ENCODE measurements at places on chromosomes 6 and 20.

DNA sequence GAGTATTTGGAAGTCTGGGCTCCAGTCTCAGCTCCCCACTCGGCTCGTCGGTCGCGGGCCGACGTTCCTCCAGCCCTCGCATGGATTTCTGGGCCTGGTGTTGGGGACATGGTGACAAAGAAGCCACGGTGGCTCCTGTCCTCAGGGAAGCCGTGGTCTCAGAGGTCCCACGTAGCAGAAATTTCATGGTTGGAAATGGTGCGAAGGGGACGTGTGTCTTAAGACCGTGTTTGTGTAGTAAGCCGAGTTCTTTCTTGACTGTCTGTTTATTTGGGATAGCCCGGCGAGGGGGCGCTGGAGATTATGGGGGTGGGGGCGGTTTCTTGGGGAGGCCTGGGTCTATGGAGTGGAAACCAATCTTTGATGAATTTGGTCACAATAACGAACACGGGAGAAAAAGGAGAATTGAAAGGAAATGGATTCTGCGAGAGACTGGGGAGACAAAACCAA, 23.5 kb upstream of the MAP3K7 start:
- DNase-seq, result no peak

GRCh38 chr6:34015586-34015985, 130.3 kb downstream of the GRM4 start:
- DNase-seq, result no peak

DNA sequence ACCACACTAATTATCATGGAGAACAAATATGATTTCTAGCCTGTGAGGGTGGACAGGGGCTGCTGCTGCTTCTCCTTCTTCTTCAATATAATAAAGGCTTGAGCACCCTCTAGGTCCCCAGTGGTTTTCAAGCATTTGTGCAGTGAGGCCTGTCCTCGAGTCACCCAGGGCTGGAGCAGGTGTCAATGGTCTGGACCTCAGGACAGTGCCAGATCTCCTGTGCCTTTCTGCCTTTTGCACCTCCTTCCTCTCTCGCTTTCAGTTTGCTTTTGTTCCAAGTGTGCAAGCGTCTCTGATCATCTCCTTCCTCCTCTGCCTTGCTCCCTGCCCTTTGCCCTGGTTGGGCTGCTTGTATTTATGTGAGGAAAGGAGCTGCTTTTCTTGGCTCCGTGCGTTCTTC, 152.2 kb upstream of the SYNDIG1 start:
- DNase-seq, result no peak

DNA sequence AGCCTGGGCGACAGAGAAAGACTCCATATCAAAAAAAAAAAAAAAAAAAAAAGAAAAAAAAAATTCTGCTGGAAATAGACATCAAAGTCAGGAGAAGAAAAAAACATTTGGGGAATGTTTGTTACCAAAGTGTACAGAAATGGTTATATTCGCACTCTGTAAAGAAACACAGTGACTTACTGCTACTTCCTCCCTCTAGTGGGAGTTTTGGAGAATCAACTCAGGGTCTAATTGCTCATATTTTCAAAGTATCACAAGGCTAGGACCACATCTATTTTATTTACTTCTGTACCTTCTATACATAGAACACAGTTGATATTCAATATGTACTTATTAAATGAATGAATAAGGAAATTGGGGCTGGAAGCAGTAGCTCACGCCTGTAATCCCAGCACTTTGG, 24.4 kb downstream of the ARG1 start:
- DNase-seq, result no peak

GRCh38 chr6:7134999-7135745, 27.4 kb downstream of the RREB1 start:
- no peak for DNase-seq

DNA sequence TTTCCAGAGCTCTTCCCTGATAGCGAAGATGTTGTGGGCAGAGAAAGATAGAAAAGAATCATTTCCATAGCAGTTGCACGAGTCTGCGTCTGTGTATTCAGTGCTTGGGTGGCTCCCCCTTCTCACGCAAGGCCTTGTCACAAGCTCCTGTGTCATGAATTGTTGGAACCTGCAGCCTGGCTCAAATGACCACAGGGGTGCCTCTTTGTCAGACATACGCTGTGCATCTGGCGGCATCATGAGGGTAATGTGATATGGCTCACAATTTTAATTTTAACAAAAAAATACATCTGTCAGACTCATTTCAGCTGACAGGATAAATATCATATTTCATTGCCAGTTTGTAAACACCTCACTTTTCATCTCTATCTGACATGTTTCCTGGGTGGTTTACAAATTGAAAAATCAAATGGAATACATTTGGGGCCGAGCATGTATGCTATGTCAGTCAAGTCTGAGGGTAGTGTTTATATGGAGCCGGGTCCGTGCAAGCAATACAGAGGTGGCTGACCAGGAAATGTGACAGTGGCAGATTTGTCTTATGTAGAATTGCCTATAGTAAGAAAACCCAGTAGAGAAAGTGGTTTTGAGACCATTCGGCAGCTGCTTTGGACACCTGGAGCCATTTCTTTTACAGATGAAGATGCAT, 90.9 kb downstream of the CAP2 start:
- no peak for DNase-seq

- DNase-seq, result peak; percentile 76
Observed at GRCh38 chr6:99393698-99394531, at the start of gene COQ3. COQ3 (minus strand) TSS chr6:99394195; CDS start chr6:99394179, 16 bp downstream.

- DNase-seq, result peak; percentile 26
Observed at GRCh38 chr6:161486361-161487216, 212.7 kb upstream of the AGPAT4 start.

DNA sequence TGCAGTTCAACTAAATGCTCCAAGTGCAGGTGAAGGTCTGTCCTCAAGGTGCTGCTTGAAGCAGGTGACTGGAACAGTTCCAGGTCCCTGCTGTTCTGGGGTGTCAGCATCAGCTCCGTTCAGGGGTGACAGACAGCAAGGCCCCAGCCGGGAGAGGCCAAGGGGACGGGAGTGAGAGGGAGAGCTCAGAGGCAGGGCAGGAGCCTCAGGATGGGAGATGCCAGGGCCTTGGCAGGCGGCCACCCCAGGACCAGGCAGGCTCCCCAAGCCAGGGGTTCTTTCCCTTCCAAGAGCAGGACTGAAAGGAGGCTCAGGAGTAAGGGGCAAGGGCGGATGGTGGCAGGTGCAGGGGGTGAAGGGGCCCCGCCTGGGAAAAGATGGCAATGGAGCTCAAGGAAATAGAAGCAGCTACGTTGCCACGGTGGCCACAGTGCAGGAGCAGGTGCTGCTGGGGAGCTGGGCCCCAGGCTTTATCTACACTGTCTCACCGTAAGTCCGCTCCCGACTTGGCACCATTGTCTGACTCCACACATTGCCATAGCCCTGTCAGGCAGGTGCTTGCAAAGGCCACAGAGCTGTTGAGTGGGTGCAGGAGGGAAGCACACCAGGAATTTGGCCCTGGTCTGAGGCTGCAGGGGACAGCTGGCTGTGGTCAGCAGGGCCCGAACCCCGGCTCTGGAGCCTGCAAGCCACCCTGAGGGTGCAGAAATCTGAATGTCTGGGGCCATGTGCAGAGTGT, 43.1 kb downstream of the ERMARD start:
- DNase-seq, result no peak

- DNase-seq, result no peak
Observed at GRCh38 chr6:128271011-128271410, 249.4 kb downstream of the PTPRK start.

DNA sequence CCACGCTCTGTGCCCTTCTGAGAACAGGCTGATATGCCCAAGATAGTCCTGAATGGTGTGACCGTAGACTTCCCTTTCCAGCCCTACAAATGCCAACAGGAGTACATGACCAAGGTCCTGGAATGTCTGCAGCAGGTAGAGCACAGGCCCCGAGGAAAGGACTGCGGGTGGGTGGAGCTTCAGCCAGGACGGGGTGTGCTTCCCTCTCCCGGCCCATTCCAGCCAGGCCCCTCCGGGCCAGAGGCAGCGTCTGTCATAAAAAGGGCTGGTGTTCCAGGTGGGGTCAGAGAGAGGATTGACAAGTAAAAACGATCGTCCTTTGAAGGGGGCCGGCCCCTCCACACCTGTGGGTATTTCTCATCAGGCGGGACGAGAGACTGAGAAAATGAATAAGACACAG, 1.3 kb downstream of the RTEL1 start:
- DNase-seq, result no peak

DNA sequence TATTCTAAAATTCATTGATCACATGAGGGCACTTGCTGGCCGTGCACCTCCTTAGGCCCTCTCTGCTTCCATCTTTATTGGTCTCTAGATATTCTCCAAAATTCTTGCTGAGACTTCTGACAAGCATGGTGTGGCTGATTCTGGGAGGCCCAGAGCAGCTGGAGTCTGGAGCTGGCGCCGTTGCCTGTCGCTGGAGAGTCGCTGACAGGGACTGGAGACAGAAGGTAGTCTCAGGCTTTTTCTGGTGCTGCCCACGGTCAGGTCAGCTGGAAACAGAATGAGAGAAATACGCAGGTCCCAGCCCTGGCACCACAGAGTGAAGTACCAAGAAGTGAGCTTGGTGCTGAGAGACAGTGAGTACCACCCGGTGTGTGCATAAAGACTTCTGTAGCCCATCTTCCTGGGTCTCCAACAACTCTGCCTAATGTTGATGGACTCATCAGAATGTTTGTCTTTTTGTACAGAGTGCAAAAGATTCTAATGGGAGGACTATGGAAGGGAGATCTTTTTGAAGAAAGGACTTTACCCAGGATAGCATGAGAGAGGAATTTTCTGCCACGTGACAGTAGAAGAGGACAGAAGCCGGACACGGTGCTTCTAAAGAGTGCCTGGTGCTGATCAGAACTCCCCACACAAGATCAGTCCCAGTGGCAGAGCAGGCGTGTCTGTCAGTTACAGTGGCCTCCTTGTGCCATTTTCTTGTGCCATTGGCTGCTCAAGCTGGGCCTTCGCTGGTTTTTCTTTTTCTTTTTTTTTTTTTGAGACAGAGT, 1.8 kb upstream of the ALDH8A1 start:
- no peak for DNase-seq

GRCh38 chr6:84675651-84676050, 88.7 kb downstream of the TBX18 start:
- no peak for DNase-seq

DNA sequence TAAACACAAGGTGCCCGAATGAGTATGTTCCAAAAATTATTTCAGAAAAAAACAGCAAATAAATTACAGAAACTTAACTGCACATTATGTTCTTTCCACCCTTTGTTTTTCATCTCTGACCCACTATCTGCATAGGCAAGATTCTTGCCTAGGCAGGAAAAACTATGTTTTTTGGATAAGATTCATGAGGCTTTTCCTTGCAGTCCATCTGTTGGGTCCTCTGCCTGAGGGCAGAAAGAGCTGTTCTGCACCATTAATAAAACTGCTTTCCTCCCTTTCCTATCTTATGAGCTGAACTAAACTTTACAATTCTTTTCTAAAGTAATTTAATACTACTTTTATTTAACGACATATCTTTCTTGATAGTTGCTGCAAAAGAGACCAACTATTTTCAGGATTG, 21.1 kb downstream of the ENPP1 start:
- no peak for DNase-seq

GRCh38 chr6:108798670-108799353, 49.4 kb upstream of the ARMC2 start:
- no peak for DNase-seq

DNA sequence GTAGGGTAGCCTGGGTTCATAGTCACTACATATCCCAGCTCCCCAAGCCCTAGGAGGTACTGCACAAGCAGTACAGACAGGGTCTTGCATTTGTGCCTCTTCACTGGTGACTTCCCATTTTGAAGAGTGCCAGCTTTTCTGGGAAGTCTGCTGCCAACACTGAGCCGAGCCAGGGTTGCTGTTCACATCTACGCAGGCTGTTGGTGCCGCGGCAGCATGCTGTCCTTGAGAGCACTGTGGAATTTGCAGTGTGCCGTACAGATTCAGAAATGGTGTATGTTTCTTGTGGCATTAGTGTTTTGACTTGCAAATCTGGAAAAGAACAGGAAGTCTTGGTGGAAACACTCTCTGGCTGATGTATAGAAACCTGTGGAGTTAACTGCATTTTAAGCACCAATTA, 67.5 kb downstream of the JARID2 start:
- no peak for DNase-seq

DNA sequence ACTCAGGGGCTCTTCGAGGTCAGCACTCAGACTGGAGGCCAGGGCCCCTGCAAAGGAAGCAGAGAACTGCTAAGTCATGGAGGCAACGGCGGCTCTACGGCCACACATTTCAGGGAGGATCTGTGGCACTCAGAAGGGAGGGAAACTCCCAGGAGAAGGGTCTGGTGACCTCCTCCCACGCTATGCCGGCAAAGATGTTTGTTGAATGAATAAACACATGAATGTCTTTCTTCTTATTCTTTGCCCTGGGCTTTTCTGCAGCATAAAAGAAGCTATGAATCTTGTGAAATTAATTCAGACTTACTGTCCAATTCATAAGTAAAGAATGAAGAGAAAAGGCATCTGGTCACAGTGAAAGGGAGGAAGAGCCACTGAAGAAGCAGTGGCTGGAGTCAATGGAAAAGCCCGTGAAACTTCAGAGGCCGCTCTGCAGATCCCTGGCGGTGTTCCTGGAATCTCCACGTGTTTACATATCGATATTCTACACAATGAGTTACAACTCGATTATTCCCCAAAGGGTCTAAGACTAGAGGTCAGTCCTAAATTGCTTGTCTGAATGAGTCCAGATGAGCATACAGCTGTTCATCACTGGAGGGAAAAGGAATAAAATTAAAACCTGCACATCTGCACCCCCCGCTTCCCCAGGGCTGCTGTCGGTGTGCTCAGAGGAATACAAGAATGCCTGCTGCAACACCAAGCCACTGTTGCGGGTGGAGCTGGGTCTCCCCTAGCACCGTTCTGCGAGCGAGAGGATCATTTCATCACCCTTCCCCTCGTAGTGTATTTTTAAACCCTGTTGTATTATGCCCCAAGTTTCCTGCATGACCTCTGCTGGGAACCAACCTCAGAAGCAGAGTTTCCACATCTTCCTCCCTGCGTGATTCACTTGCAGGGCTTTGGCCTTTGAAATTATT, 25.6 kb downstream of the INSM1 start:
- DNase-seq, result no peak

DNA sequence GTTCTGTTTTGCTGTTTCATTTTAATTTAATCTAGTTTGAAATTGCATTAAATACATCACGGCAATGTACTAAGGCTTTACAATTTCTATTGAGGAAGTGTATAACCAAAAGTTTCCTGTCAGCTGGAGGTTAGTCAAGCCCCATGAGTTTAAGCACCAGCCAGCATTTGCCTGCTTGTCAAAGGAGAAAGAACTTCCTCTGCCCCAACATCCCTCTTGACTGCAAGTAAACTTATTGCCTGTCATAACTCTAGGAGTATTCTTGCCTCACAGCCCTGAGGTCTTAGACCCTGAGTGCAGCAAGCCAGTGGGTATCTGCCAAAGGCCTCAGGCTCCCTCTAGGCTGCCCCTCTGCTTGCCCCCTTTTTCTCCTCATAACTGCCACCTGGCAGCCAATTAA, 106.7 kb upstream of the INSM1 start:
- DNase-seq, result no peak

All from caudate nucleus (tissue), 63 donors.